GM04503 (cell line): ENCODE measurements at places on chromosomes 13 and 19.

DNA sequence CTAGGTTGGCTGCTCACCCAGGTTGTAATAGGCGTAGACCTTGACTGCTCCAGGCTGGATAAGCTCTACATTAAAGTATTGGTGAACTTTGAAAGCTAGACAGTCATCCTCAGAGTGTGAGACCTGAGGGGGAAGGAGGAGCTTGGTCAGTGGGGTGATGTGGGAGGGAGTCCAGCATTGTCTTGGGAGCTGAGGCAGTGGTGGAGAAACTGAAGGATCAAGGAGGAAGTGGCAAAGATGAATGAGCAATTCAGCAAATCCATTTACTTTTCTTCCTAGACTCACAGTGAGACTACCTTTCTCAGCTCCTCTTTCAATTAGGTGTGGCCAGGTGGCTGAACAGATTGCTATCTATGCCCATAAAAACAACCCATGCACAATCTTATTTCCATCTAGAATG, 10.2 kb upstream of the TNFSF14 start:
- DNase-seq, result no peak

GRCh38 chr13:99129951-99130350, 70.7 kb upstream of the UBAC2 start:
- no peak for DNase-seq

DNA sequence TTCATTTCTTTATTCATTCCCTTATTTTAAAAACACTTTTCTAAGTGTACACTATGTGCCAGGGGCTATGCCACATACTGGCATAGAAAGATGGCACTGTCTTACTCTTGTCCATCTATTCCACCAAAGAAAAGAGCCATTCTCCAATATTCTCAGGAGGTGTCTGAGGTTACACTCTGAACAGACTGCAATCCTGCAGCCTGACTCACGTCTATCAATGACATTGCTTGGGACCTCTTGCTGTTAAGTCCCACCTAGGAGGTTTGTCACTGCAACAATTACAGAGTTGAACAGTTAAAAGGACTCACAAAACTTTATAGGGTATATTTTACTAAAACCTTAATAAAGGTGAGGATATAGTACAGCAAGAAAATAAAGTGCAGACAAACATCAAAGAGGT, 512.9 kb upstream of the HTR2A start:
- no peak for DNase-seq

- DNase-seq, result no peak
Observed at GRCh38 chr19:1169411-1169791, 4.7 kb downstream of the SBNO2 start.

DNA sequence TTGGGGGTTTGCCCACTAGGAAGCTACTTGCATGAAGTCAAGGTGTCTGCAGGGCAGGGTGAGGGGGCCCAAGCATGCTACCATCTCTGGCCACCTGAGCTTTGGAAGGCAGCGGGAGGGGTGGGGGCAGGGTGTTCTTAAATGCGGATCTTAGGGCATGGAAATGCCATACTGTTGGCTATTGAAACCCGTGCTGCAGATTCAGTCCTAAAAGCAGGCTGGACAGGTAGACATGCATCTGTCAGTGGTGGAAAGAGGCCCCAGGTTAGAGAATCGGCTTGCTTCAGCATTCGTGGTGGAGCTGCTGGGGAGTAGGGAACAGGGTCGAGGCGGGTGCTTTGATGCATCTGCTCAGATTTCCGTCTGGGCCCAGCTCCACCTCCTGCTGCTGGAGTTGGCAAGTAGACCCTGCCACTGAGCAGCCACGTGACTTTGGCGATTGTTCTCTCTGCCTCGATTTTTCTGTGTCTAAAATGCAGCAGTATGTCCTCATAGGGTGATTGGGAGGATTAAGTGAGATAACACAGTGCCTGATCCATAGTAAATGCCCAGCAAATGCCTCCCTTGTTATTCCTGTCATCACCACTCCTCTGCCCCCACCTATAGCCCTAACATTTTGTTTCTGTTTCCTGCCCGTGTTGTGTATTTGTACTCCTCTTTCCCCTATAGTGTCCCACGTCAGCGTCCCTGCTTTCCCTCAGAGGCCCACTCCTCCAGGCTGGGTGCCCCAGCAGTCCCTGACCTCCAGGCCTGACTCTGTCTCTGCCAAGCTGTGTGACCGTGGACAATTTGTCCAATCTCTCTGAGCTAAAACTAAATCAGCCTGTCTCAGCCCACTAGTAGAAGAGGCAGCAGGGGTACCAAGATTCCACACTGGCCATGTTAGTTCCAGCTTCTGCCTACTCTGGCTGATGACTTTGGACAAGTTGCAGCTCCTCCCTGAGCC, 5.8 kb downstream of the PPP1R37 start:
- no peak for DNase-seq

GRCh38 chr19:8392017-8392591, 1.9 kb downstream of the RAB11B start:
- DNase-seq, result no peak

DNA sequence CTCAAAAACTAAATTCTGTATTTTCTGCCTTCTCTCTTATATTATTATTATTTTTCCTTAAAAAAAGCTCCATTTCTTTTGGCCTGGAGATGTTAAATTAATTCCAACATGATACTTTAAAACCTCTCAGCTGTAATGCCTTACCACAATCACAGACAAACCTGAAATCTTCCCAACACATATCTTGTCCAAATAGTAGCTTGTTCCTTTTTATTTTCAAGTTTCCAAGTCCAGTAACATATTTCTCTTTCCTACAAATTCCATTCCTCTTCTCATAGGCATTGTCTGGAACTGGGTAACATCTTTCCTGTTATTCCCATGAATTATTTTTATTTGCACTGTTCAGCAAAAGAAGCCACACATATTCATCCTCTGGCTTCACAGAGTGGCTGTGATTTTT, 137.0 kb downstream of the SLITRK6 start:
- DNase-seq, result no peak
